ENCODE measurements at places on chromosomes 5 and 9.
A peak's percentile ranks its signal among the peaks of the same experiment; 100 is the strongest.

DNA sequence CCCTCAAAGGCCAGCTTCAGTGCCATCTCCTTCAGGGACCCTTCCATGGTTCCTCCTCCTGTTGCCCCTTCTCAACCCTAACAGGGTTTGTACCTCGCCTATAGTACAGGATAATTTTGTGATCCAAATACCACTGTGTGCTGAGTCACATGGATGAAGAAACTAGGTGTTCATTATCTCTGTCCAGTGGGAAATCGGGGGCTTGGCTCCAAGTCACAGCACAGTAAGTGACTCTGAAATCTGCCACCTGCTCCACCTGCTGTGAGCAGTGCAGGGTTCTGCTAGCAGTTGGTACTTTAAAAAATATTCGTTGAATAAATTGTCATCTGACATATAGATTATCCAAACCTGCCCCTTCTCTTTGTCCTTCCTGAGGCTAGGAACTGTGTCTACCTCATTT is 123.2 kb upstream of the OTULINL start:
- no peak for DNase-seq

DNA sequence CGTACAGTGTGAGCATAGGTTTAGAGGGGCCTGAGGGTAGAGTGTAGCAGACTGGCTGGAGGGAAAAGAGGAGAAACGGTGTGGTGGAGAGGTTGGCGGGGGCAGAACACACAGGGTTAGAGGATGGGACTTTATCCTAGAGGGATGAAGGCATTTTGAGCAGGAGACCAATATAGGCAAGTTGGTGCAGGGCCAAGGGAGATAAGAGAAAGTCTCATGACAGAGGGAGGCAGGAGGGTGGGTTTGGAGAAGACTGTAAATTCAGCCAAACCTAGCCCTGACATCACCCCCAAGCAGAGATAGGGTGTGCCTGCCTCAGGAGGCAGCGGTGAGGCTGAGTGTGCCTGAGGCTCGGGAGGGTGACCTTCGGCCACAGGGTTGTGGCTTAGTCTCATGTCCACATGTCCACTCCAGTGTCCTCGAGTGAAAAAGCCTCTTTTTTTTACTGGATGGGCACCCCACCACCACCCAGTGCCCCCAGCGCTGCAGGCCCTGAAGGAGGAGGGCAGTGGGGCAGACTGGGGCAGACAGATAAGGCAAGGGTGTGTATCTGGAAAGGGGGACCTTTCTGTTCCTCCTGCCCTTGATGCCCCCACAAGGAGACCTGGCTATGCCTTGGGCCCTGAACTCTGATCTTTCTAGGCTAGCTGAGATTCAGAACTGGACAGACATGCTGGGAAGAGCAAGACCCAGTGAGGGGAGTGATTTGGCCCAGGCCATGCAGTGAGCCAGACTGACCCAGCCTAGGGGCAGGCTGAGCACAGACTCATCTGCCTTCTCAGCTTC is 108.7 kb downstream of the RGS3 start:
- DNase-seq, result no peak

DNA sequence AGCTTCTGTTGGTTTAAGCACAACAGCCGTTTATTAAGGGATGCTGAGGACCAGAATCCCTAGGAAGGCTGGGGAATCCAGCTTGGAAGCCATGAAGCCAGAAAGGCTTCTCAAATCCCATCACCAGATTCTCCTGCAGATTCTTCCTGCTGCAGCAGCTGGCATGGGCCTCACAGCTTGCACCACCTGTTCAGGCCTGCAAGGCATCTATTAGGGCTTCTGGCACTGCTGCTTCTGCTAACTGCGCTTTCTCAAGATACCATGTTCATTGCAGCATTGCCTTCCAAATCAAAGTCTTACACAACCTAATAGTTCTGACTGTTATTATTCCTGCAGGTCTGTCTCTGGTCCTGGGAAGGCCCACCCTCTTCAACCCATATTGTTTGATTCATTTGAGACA is 51.2 kb upstream of the ZNF366 start:
- no peak for DNase-seq

GRCh38 chr5:180599981-180600553 is 8.8 kb upstream of the SCGB3A1 start:
- peak; percentile 4 for DNase-seq
